Stimulated activated CD4-positive, alpha-beta T cell treated with anti-CD3 and anti-CD28 coated beads, Interleukin-4, amount 100 ng/mL, for 4 hours (primary cell): ENCODE measurements at places on chromosomes 1 and 21.

DNA sequence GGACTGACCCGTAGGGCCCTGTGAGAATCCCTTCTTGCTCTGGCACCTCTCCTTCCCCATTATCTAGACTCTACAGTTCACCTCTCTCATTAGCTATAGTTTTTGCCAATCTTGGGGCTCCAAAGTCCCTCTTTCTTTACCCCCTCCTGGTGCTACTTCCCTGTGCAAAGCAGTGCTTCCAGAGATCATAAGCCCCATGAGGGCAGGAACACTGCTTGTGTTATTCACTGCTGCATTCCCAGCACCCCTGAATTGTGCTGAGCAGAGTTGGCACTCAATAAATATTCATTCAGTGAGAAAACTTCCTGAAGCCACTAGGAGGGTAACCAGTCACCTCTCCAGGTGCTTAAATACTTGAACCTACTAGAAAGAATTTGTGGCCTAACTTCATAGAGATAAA is 2.1 kb upstream of the H3-3A start:
- DNase-seq: no peak

GRCh38 chr21:16592381-16592780 is 862.6 kb downstream of the USP25 start:
- no peak for DNase-seq

- DNase-seq: no peak
These were observed 120.6 kb upstream of the KCNJ15 start for GRCh38 chr21:38136201-38136600.

DNA sequence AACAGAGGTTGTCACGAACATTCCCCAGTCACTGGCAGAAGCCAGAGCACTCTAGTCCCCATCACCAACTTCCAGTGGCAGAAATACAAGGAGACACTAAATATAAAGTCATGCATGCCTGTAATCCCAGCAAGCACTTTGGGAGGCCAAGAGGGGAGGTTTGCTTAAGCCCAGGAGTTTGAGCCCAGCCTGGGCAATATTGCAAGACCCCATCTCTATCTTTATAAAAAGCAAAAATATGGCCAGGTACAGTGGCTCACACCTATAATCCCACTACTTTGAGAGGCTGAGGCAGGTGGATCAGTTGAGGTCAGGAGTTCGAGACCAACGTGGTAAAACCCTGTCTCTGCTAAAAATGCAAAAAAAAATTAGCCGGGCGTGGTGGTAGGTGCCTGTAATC is 6.4 kb downstream of the CYB5RL start:
- no peak for DNase-seq

GRCh38 chr1:225738763-225739162 is 38.9 kb upstream of the SRP9 start:
- no peak for DNase-seq
